ENCODE measurements at places on chromosomes 1 and 21.
A peak's percentile ranks its signal among the peaks of the same experiment; 100 is the strongest.

GRCh38 chr1:230575886-230576500, 66.3 kb upstream of the COG2 start:
- no peak for DNase-seq

GRCh38 chr1:42891465-42892138, 45.2 kb downstream of the ZNF691 start:
- DNase-seq, result no peak

GRCh38 chr1:209675565-209676154, 448 bp downstream of the G0S2 start:
- no peak for DNase-seq

- DNase-seq, result no peak
Measured at GRCh38 chr1:76871355-76871974, 4.2 kb downstream of the ST6GALNAC5 start.

- DNase-seq, result no peak
Measured at GRCh38 chr1:76921590-76921989, 54.3 kb downstream of the ST6GALNAC5 start.

- no peak for DNase-seq
Measured at GRCh38 chr21:43733060-43733459, 14.1 kb downstream of the PDXK start.

DNA sequence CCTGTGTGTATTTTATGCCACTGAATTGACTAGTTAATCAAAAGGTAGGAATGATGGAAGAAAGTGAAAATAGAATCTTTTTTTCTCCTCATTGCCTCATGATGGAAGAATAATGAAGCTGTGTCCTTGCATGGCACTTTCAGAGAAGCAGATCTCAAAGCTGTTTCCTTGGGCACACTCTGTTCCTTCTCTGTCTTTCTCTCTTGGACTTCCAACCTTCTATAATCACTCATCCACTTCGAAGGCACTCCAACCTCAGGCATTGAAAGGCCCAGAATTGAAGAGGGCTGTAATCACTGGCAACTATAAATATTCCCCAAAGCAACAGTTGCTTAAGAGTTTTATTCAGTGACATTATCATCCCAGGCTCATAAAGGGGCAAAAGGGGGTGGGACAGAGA, 31.1 kb upstream of the DNASE2B start:
- no peak for DNase-seq

GRCh38 chr1:43731867-43732531, 24.7 kb downstream of the ST3GAL3 start:
- DNase-seq, result no peak

GRCh38 chr1:181257117-181257516, 168.6 kb downstream of the IER5 start:
- no peak for DNase-seq

DNA sequence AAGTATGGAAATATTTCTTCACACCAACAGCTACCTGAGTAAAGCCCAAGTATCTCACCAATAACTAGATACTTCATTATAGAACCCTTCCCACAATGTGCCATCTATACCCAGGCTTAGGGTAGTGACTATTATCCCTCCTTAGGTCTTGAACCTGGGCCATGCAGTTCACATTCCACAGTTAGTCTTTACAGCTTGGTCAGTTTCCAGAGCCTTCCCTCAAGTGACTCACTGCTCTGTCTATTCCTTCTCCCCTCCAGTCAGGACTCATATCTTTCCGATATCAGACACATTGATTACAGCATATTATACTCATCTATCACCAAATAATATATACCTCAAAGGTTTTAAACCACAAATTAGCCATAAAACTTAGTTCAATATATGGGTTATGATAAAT, 23.6 kb downstream of the VAMP4 start:
- no peak for DNase-seq

DNA sequence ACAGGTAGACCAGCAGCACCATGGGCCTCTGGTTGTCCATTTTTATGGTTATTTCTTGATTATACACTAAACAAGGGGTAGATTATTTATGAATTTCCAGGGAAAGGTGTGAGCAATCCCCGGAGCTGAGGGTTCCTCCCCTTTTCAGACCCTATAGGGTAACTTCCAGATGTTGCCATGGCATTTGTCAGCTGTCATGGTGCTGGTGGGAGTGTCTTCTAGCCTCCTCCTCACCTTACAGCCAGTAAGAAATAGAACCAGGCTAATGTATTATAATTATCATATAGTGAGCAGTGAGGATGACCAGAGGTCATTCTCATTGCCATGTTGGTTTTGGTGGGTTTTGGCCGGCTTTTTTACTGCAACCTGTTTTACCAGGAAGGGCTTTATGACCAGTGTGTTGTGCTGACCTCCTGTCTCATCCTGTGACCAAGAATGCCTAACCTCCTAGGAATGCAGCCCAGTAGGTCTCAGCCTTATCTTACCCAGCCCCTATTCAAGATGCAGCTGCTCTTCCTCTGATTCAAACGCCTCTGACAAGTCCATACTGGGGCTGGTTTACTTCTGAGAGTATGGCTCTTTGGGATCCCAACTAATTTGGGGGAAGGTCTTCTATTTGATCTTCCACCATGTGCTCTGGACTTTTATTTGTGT, 13.5 kb upstream of the TINAGL1 start:
- no peak for DNase-seq

DNA sequence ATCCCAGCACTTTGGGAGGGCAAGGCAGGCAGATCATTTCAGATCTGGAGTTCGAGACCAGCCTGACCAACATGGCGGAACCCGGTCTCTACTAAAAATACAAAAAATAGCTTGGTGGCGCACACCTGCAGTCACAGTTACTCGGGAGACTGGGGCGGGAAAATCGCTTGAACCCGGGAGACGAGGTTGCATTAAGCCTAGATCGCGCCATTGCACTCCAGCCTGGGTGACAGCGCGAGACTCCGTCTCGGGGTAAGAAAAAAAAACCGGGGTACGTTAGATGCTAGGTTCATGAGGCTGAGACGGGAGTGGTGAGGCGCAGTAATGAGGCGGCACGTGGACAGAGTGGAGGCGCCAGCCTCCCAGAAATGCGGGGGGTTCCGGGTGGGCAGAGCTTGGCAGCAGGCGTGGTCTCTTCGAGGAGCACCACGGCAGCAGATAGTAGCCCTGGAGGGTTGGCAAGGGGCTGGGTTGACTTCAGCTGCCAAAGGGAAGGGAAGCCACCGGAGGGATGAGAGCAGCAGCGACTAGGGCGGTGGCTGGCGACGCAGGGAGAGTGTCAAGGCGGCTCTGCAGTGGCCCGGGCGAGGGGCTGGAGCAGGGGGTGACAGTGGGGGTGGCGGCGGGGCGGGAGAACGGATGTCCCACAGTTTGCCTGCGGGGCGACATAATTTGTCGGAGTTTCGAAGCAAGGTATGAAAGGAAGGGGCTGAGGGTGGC, 832 bp downstream of the MRPL20 start:
- DNase-seq, result no peak

- DNase-seq, result no peak
Measured at GRCh38 chr1:54408147-54409066, 2.2 kb upstream of the SSBP3 start.

DNA sequence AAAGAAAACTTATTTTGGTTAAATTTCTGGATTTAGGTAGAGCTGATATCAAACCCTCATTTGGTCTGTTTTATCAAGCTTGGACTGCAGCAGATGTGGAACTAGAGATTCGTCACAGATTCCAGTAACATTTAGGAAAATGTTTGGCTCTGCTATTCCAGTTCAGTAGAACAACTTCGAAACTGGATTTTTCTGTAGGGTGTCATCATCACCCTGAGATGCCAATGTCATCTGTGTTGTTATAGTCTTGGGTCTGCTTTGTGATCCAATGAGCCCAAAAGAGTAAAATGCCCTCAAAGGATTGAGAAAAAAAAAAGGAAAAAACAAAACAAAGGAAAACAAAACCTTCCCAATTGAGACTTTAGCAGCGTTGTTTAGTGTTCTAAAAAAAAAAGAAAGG, 55.4 kb downstream of the LAMC2 start:
- DNase-seq, result no peak

DNA sequence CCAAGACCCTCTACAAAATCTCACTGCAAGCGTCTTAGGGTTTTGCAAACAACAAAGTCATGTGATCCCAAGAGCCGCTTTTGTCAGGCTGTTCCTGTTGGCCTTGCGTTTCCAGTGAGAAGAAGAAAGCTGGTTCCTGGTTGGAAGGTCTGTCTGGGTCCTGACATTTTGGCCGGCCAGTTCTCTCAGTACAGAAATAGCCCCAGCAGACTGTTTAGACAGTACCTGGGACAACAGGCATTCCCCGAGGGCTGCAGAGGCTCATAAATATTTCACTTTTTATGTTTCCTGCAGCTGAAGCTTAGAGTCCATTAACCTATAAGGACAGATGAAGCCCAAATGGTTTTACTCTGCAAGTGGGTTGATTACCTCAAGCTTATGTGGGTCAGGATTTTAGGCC, 8.6 kb downstream of the GPR137B start:
- DNase-seq, result no peak

DNA sequence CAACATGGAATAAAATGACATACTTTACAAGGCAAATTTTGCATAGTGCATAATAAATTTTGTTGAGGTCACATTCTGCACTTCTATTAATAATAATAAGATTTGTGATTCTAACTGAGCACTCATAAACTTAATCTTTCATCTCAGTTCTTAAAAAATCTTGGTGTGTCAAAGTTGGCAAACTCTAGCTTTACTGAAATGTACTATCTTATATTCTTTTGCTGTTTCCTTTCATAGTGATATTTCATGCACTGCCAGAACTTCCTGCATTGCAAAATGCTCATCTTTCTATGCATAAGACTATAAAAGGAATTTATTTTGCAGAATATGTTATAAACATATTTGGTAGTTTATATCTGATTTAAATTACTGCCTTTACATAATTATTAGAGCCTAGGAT, 797.6 kb downstream of the ADGRL2 start:
- DNase-seq, result no peak

GRCh38 chr21:46661211-46661625, 25.7 kb downstream of the PRMT2 start:
- DNase-seq, result peak; percentile 54

GRCh38 chr1:16117369-16117768, 38.5 kb downstream of the EPHA2 start:
- DNase-seq, result no peak

GRCh38 chr1:172089768-172090510, 248.6 kb downstream of the DNM3 start:
- DNase-seq, result peak; percentile 63

- DNase-seq, result no peak
Measured at GRCh38 chr21:35329940-35330660, 281.0 kb upstream of the RUNX1 start.

GRCh38 chr1:227445746-227446145, 117.6 kb upstream of the ZNF678 start:
- DNase-seq, result no peak

GRCh38 chr1:76105372-76105771, 30.8 kb downstream of the ST6GALNAC3 start:
- DNase-seq, result no peak

DNA sequence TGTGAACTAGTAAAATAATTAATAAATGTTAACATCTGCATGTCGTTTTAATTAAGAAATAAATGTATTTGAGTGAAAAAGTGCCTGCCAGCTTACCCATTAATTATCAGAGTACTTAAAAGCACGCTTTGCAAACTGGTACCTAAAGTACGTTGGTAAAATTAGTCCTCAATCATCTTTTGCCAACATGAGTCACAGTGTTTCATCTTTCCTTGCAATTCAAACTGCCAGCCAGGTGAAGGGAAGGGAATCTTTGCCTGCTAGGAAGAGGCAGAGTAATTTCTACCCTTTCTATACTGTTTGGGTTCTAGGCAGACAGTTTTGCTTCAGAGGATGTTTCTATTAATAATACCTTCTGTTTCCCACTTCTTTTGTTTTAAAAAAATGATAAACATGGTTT, 57.2 kb upstream of the CNIH3 start:
- DNase-seq, result no peak

DNA sequence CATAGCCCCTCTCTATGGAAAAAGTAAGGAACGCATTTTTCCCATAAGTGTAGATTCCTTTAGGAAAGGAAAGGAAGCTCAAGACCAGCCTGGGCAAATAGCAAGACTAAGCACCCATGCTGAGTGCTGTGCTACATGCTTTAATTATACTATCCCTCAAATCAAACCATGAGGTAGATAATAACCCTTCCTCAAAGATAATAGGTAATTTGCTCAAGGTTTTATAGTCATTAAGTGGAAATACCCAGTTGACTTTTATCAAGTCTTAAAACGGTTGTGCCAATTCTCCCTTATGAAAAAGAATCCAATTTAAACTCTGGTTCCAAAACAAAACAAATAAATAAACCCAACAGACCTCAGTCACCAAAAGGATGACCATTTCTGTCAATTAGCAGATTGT, 3.4 kb downstream of the KIAA0319L start:
- no peak for DNase-seq

DNA sequence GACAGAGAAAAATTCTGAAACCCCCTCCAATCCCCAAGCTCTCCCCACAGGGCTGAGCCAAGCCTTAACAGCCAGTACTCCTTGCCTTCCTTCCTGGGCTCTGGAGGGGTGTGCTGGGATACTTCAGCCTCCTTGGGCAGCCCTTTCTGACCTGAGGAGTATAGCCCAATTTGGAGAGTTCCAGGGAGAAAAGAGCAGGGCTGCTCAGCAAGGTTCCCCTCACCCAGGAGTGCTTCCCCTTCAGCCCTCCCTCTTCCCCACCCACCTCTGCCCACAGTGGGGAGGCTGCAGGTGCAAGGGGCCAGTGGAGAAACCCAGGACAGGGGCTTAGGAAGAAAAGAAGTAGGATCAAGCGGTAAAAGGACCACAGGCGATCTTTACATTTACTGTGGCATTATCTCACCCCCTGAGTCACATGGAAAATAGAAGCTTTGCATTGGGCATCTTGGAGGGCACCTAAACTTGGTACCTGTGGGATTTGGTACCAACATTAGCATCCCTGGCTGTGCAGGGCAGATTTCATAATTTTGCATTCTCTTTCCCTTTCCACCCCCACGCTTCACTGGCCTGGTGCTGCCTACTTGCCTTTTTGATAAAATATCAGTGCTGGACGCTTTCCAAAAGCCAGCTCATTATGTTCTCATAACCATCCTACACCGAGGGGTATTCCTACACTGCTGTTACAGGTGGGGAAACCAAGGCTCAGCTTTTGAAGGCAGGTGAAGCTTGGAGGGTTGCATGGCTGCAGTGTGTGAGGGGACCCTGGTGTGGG, 2.8 kb upstream of the ADORA1 start:
- DNase-seq, result no peak

DNA sequence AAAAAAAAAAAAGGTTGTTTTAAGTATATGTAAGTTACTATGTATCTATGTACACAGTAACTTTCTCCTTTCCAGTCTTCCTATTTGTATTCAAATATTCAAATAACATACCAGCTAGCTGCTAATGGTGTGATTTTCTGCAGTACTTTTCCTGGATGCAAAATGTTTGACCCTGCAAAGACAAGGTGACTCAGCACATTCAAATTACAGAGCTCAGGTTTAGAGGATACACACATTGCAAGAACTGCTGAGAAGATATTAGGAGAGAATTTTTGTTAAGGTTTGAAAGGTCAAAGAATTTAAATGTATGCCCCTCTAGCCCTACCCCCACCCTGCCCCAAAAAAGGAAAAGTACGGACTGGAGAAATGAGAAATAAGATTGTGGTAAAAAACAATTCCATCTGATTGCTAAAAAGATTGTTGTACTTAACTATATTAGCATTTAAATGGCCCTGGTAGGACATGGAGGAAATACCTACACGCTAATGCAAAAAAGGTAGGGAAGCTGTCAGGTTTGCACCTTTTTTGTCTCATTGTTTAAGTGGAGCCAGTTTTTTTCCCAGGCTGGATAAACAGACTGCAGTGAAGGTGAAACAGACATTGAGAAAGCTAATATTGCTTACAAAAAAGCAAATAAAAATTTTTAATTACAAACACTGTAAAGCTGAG, 45.6 kb downstream of the ZNF281 start:
- DNase-seq, result no peak
